ENCODE measurements at places on chromosomes 5 and 9.

GRCh38 chr9:22173908-22174307 lies 164.8 kb upstream of the CDKN2B start:
- no peak for DNase-seq

DNA sequence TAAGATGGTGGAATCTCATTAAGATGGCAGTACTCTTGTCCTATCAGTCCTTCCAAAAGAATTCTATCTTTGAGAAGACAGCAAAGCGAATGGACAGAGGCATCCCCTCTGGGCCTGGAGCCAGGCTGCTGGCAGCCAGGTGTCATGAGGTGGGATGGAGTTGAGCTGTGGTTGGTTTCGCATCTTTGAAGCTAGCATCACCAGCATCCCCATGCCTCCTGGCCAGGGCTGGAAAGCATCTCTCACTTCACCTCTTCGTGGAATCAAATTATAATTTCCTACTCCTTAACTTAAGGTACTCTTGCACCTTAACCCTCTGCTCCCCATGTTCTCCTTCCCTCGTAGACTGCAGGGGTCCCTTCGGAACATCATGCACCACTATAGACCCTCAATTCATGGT lies 248.3 kb downstream of the GADD45G start:
- DNase-seq: no peak

DNA sequence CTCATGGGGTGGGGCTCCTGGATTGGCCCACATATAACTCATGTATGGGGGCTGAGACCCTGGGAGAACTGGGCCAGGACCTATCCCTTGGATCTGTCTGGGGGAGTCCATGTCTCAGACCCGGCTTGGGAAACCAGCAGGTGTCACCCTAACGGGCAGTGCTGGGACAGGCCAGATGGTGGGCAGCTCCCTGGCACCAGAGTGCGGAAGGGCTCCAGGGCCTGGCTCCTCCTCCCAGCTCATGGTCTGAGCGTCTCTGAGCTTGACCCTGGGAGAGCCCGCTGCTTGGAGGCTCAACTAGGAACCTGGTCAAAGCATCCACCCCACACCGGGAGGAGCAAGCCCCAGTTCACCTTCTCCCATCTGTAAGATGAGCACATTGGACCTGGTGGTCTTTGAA lies 15.5 kb upstream of the NCS1 start:
- no peak for DNase-seq

DNA sequence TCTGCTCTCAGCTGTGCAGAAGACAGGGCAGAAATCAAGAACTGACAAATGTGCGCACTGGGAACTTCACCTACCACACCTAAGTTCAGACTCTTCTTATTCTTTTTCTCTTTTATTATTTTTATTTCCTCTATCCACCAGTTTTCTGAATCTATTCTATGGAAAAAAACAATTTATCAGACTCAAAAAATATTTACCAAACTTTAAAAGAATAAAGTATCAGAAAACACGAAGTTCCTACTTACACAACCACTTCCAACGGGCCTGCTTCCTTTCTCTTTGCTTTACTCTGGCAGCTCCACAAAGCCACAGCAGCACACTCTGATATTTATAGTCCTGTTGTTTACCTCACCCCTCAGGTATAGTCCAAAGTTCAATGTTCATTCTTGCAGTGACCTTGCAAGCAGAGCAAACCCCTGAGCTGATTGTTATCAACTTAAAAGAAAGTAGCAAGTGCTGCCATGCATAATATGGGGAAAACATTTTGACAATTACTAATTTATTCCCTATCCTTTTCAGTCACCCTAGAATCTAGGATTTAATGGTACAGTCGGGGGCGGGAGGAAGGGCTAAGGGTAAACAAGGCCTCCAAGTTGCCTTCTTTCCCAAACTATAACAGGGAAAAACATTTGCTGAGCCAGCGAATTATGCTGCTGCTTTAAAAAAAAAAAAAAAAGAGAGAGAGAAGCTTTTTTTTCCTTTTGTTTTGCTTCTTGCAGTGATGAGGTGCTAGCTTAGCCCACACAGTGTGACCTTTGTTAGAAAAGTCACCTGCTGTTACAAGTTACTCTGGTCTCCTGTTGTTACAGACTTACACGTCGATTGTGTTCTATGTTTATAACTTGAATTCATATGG lies at the start of gene SELENOP:
Gene SELENOP (minus strand): TSS at position 302 of the 856 bp plus-strand sequence. CDS start 3,539 bp downstream, outside the sequence.
- DNase-seq: peak; percentile 93

DNA sequence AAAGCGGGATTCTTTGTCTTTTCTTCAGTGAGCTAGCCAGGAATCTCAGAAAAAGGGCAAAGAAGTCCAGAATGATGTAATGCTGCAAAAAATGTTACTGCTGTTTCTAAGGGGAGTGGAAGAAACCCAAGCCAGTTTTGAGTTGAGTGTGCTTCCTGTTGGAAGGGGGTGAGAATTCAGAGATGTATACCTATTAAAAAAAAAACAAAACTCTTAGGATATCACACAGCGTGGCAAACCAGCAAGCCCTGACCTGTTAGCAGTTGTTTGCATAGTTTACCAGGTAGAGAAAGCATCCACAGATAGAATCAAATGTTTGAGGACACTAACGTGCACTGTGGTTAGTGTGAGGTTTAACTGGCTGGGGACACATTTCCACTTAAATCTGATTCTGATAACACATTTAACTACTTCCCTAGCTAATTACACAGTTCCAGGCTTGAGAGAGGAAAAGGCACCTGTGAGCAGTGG lies 11.4 kb downstream of the BASP1 start:
- peak; percentile 91 for DNase-seq

- DNase-seq: no peak
These were observed 9.0 kb downstream of the MRPS2 start for GRCh38 chr9:135509458-135509857.

DNA sequence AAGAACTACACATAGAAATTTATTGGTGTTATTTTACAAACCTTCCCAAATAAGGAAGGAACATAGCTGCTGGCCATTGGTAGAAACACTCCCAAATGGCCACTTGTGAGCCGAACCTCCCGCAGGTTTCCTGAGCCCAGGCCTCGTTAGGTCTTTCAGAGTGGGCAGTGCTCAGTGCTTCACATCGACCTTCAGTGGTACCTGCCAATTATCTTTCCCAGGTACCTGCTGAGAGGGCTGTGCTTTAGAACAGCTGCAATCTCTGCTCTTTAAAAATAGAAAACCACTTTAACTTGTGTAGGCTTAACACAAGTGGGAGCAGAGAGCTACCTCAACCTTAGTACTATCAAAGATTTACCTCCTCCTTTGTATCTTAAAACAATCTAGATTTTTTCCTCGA lies 334.1 kb downstream of the RFX3 start:
- DNase-seq: no peak

DNA sequence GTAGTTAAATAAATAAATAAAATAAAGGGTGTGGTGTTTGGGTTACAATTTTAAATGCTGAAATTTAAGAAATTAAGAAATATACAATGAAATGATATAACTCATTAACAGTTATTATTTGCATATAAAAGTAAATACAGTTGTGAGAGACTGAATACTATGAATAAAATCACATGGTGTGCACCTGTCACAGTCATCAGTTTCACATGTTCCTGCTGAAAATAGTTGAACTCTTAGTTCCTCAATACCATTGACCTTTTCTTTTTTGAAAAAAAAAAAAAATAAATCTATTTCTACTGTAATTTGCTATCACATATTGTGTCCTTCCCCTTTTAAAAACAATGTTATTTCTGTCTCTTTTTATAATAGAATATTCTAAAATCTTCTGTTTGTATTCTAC lies 130.9 kb upstream of the CHD1 start:
- no peak for DNase-seq

- DNase-seq: no peak
These were observed 18.6 kb upstream of the CEP72 start for GRCh38 chr5:593511-593910.

GRCh38 chr5:9149988-9150387 lies 395.9 kb downstream of the SEMA5A start:
- DNase-seq: peak; percentile 41

All from DMS153 (cell line).